B cell (primary cell): ENCODE measurements at places on chromosomes 16 and 17.

DNA sequence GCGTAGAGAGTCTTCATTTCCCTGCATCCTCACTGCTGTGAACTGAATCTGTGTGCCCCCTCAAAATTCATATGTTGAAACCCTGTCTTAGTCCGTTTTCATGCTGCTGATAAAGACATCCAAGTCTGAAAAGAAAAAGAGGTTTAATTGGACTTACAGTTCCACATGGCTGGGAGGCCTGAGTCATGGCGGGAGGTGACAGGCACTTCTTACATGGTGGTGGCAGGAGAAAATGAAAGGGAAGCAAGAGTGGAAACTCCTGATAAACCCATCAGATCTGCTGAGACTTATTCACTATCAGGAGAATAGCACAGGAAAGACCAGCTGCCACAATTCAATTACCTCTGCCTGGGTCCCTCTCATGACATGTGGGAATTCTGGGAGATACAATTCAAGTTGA is 3.1 kb upstream of the CCDC42 start:
- no peak for DNase-seq

DNA sequence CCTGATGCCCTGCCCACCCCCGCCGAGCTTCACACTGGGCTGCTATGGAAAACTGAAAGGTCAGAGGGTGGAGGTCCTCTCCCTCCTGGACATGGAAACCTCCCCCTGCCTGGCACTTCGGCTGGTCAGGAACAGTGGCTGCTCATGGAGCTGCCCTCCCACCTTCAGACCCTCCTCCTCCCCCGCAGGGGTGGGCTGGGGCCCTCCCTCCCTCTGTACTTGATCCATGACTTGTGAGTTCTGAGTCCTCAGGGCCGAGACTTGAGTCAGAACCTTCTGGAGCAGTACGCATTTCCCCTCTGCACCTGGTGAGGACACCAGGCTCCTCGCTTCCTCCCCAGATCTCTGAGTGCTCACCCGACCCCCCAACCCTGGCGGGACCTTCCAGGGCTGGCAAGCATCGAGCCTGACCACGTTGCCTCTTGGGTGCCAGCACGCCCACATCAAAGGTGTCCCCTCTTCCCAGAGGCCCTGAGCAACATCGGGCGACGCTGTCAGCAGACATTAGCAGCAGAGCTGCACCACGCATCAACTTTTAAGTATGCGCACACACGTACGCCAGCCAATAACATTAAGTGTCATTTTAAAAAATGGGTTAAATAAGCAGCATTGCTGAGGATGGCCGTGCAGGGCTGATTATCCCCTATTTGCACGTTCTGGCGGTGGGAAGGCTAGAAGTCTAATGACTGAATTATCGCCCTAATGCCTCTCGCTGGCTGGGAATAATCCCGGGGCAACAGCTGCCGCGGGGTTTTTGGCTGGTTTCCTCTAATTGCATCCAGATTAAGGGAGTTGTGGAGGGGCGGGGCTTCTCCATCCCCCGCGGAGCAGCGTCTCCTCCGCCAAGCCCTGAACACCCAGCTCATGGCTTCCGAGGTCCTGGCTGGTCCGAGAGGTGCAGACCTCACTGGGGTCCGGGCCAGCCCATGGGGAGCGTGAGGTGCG is 98.0 kb downstream of the TBC1D16 start:
- peak; percentile 73 for DNase-seq

GRCh38 chr16:364595-365491 is 5.5 kb downstream of the MRPL28 start:
- DNase-seq = no peak

DNA sequence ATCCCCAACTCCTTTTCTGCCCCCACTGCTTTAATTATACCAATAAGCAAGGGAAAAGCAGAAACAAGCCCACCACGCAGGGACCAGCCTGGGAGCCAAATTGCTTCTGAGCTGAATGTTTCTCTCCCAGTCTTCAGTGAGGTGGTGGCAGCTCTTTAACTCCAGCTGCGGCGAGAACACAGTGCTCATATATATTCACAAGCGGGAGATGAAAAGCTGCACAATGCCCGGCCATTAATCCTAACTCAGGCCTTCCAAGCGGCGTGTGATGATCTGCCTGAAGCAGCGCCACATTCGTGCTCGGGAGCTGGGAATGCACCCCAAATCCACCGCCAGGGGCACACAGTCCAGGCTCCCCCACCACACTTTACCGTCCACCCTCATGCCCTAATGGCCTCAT is 203.7 kb upstream of the SDK2 start:
- DNase-seq = no peak

- no peak for DNase-seq
Observed at GRCh38 chr16:73210686-73211085, 162.8 kb upstream of the ZFHX3 start.

DNA sequence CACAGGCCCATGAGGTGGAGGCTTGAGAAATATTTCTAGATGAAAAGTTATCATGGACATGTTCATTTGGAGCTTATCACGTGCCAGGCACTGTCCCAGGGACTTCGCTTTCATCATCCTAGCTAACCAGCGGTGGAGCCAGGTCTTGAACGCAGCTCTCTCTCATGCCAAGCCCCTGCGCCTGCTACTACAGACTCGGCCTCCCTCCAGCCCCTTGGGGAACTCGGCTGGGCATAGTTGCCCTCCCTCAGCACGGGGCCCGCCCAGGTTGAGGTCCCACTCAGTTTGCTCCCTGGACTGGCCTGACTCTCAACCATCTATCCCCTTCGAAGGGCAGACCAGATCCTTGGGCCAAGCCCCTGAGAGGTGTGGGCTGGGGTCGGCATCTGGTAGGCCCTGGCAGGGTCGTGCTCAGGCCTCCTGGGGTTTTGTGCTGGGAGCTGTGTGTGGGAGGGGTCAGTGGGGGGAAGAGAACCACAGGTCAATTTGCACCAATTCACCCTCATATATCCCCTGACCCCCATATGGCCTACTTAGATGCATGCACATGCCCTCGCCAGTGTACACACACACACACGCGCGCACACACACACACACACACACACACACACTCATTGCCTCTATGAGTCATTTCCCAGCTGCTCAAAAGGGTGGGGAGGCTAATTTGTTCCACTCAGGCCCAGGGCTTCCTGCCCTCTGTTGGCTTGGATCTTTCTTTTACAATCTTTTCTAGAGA is 12.1 kb upstream of the SCN4A start:
- DNase-seq = no peak

DNA sequence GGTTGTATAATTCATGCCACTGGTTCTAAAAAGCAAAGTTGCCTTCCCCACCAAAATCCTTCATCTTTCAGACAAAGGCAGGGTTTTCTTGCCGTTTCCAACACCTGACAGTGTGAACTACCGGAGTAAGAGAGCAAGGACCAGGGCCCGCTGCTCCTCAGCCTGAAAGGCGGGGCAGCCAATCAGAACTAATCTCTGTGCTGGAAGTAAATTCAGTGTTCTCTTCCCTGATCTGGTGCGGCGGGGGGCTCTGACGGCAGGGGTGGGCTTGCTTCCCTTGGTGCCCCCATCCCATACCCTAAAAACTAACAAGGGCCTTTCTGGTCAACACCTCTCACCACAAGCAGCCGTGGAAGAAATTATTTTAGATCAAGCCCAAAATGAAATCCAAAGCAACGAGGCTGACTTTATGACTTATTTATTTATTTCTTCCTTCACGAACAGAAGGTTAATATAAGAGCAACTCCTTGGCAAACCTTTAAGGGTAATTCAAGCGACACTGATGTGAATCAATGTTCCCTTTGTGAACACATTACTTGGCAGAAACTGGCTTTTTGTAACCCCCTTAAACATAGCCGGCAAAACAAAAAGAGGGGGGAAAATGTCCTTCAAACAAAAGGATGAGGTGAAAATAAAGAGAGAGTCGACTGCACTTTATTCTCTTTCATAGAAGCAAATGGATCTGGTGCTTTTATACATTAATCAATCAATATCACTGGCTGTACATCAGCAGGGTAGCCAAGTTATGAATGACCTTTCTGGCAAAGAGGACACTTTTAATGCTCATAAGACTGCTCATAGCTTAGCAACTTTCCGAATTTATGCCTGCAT is 189.9 kb downstream of the ZFHX3 start:
- DNase-seq = no peak

GRCh38 chr16:26334218-26335111 is 642.7 kb downstream of the HS3ST4 start:
- no peak for DNase-seq

GRCh38 chr17:1143573-1143972 is 36.2 kb downstream of the ABR start:
- no peak for DNase-seq

DNA sequence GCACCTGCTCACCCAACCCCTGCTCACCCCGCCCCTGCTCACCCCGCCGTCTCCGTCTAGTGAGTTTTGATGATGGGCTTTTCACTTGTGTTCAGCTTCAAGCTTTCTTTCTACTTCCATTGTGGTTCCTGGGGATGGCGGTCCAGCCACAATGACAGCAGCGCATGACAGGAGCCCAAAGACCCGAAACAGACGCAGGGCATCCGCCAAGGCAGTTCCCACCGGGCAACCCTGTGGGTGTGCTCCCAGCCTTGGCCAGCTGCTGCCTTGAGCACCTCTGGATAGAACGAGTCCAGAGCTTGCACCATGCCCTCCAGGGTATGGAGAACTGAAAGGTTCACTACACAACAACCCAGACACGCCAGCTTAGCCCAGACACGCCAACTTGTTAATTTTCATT is 92.9 kb upstream of the CHMP6 start:
- no peak for DNase-seq

DNA sequence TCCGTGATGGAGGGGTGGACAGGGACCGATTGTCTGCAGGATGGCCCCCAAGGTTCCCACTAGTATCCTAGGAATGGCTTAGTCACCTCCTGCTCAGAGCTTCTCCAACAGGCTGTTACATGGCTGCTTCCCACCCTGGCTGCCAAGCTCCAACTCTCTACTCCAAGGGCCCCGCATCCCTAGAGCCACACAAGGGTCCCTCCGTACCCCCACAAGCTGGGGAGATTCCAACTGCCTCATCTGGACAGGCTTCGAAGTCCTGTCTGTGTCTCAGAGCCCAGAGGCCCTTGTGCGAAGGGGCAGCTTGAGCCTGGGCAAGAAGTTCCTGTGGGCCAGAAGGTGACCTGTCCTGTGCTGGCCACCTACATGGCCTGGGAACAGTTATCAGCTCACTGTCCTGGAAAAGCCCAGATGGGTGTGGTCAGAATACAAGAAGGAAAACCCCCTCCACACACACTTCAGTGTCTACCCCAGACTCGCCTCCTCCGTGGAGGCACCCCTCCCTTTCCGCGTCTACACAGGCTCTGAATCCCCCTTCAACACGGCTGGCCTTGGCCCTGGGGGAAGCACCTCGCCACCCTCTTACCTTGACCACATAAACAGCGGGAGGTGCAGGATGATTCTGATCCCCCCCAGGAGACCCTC is 586 bp downstream of the MEAK7 start:
- no peak for DNase-seq

DNA sequence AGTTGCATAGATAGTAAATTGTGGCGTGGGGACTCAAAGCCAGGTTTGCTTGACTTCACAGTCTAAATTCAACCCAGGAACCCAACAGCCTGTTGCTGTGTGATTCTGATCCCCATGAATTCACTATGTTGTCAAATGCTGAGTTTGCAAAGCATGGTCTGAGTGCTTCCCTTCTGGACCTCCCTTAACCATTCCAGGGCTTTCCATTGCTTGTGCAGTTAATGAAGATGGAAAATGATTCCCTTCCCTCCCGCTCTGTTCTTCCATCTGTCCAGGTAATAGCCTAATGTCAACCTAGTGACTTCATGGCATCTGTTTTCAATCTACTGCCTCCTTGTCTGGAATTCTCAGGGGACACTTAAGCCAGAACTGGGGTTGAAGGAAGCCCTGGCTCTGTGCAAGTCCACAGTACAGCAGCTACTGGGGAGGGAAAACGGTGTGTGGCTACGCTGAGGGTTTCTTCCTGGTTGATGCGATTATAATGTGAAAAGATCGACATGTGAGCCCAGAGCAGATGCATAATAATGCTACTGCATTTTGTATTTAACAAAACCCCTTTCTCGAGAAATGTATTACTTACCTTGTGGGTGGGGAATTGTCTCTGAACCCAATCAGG is 206.7 kb downstream of the CDH13 start:
- no peak for DNase-seq

GRCh38 chr16:11101695-11102522 is 154.1 kb downstream of the SOCS1 start:
- no peak for DNase-seq

DNA sequence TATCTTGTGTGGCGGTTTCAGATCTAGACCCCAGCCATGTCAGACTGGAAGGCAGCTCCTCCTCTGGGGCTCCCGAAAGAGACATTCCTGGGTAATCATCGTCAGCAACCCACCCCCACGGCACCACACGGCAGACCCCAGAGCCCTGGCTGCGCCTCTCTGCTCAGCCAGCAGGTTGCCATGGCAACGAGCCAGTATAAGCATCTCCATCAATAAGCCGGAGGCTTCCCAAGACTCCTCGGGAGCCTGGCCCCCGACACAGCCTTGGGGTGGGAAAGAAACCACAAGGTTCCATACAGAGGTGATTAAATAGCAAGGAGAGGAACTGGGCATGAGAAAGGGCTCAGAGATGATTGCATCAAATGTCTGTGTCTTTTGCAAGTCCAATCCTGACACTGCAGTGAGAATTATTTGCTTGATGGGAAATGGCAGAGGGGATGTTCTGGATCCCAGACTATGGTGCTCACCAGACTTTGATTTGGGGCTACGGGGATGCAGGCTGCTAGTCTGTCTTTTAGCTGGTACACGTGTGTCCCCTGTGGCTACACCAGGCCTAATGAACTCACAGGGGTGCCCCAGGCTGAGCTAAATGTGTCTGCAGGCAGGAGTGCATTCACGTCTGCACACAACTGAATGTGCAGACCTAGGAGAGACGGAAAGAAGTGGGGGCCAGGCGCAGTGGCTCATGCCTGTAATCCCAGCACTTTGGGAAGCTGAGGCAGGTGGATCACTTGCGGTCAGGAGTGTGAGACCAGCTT is 320.5 kb upstream of the TNRC6C start:
- no peak for DNase-seq

GRCh38 chr17:17774009-17774881 is 62.5 kb downstream of the SREBF1 start:
- DNase-seq = no peak

- no peak for DNase-seq
Observed at GRCh38 chr17:50640686-50641351, 6.1 kb downstream of the ABCC3 start.

GRCh38 chr16:72974142-72974769 is 73.7 kb downstream of the ZFHX3 start:
- DNase-seq = no peak

DNA sequence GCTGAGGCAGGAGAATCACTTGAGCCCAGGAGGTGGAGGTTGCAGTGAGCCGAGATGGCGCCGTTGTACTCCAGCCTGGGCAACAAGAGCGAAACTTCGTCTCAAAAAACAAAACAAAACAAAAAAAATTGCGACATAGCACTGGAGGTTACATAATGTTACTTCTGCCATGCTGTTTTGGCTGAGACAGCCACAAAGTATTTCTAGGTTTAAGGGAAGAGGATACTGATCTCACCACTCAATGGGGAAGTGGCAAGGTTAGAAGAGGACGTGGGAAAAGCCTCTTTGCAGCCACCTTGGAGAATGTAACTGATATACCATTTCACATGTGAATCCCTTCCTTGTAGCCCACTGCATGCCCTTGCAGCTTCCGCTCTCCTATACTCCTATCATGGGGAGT is 131.2 kb upstream of the NLRP1 start:
- DNase-seq = no peak

GRCh38 chr16:53058441-53058840 is 3.6 kb downstream of the CHD9 start:
- no peak for DNase-seq
